ENCODE measurements at places on chromosomes 3 and 15. TPM values are rescaled to one million over a fixed set of nuclear protein-coding genes. Genes with fewer than 3 reads are reported as not detected.
A peak's percentile ranks its signal among the peaks of the same experiment; 100 is the strongest.

Gene UBAP1L
- 3.7 TPM for total RNA-seq

GRCh38 chr3:123571264-123571972 is 13.4 kb downstream of the HACD2 start:
- H3K4me1 ChIP-seq, result no peaks in the 10 kb centered on the region
- no peaks in the 10 kb centered on the region for H3K27me3 ChIP-seq
- no peak overlapping the region for H3K4me3 ChIP-seq
- DNase-seq, result no peak

Gene RPL39L
- total RNA-seq, result 2.6 TPM

- no peak for DNase-seq
- H3K27ac ChIP-seq, result no peak overlapping the region
- H3K4me3 ChIP-seq, result no peak overlapping the region
- H3K27me3 ChIP-seq, result no peaks in the 10 kb centered on the region
- no peaks in the 10 kb centered on the region for H3K4me1 ChIP-seq
- H3K36me3 ChIP-seq, result no peaks in the 10 kb centered on the region
Observed at GRCh38 chr3:178987745-178988144, 83.9 kb downstream of the ZMAT3 start.

DNA sequence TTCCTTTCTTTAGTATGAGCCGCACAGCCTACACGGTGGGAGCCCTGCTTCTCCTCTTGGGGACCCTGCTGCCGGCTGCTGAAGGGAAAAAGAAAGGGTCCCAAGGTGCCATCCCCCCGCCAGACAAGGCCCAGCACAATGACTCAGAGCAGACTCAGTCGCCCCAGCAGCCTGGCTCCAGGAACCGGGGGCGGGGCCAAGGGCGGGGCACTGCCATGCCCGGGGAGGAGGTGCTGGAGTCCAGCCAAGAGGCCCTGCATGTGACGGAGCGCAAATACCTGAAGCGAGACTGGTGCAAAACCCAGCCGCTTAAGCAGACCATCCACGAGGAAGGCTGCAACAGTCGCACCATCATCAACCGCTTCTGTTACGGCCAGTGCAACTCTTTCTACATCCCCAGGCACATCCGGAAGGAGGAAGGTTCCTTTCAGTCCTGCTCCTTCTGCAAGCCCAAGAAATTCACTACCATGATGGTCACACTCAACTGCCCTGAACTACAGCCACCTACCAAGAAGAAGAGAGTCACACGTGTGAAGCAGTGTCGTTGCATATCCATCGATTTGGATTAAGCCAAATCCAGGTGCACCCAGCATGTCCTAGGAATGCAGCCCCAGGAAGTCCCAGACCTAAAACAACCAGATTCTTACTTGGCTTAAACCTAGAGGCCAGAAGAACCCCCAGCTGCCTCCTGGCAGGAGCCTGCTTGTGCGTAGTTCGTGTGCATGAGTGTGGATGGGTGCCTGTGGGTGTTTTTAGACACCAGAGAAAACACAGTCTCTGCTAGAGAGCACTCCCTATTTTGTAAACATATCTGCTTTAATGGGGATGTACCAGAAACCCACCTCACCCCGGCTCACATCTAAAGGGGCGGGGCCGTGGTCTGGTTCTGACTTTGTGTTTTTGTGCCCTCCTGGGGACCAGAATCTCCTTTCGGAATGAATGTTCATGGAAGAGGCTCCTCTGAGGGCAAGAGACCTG is 13.2 kb downstream of the GREM1 start:
- H3K27me3 ChIP-seq, result no peaks in the 10 kb centered on the region
- peak; percentile 94 for DNase-seq
- no peaks in the 10 kb centered on the region for H3K4me1 ChIP-seq
- no peak overlapping the region for H3K4me3 ChIP-seq

Gene SLC24A5
- total RNA-seq, result not detected

Gene REC114
- not detected for total RNA-seq

Gene ARRDC4
- 23.4 TPM for total RNA-seq

Gene KNL1
- 18.8 TPM for total RNA-seq

DNA sequence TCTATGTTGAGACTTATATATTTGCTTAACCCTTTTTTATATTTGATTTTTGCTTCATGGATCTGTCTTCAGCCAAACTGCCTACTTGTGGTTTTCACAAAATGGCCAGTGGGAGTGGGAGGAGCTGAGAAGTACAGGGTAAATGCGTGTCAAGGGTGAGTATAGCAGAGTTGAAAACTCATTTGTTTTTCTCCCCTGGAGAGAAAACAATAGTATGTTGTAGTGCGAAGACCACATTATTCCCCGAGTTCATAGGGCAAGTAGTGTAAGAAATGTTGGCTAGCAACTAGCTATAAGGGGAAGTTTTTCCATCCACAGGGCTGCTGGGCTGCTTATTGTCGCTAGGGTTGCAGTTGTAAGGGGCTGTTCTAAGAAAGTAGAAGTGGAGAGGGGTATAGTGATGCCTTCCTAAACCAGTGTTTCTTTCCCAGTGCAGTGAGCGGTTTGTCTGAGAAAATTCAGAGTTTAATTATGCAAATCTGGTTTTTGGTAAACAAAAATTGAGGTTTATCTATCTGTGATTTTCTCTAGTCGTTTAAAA is 153.8 kb upstream of the AZI2 start:
- no peaks in the 10 kb centered on the region for H3K27me3 ChIP-seq
- H3K36me3 ChIP-seq, result no peaks in the 10 kb centered on the region
- no peak overlapping the region for H3K4me3 ChIP-seq
- H3K4me1 ChIP-seq, result no peaks in the 10 kb centered on the region
- no peak for DNase-seq

GRCh38 chr3:10927551-10927950 is 65.0 kb upstream of the SLC6A1 start:
- H3K27me3 ChIP-seq, result no peaks in the 10 kb centered on the region
- H3K36me3 ChIP-seq, result no peaks in the 10 kb centered on the region
- DNase-seq, result no peak
- no peak overlapping the region for H3K4me3 ChIP-seq
- no peak overlapping the region for H3K27ac ChIP-seq

GRCh38 chr15:43249699-43250203 is 17.0 kb downstream of the TGM5 start:
- H3K27me3 ChIP-seq, result no peaks in the 10 kb centered on the region
- H3K36me3 ChIP-seq, result no peaks in the 10 kb centered on the region
- no peak for DNase-seq
- H3K4me1 ChIP-seq, result no peaks in the 10 kb centered on the region
- H3K27ac ChIP-seq, result no peak overlapping the region
- H3K4me3 ChIP-seq, result no peak overlapping the region

GRCh38 chr3:197501879-197502620 is 53.7 kb downstream of the BDH1 start:
- H3K4me1 ChIP-seq, result peaks cover 3% of the 10 kb centered on the region
- H3K4me3 ChIP-seq, result no peak overlapping the region
- H3K27ac ChIP-seq, result peak overlapping the region; percentile 75
- DNase-seq, result peak; percentile 89
- no peaks in the 10 kb centered on the region for H3K27me3 ChIP-seq
- H3K36me3 ChIP-seq, result no peaks in the 10 kb centered on the region

Gene ZNF662
- total RNA-seq, result 5.5 TPM

DNA sequence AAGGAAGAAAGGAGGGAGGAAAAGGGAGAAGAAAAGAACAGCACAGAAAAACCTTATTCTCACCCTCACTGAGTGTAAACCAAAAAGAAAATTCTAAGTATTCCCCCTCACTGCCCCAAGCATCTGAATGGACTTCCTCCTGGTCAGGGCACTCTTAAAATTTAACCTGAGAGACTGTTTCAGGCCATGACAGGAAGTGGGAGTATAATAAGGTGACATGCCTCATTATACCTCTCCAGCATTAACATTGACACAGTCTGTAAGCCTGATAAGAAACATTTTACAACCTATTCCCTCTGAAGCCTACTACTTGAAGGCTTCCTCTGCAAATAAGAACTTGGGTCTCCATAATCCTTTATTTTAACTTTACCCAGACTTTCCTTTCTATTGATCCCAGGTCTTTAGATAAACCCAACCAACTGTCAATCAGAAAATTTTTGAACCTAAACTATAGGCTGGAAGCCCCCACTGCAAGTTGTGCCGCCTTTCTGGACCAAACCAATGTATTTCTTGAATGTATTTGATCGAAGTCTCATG is 41.7 kb downstream of the SLCO2A1 start:
- no peak overlapping the region for H3K27ac ChIP-seq
- H3K27me3 ChIP-seq, result no peaks in the 10 kb centered on the region
- no peaks in the 10 kb centered on the region for H3K36me3 ChIP-seq
- no peak for DNase-seq
- no peaks in the 10 kb centered on the region for H3K4me1 ChIP-seq

DNA sequence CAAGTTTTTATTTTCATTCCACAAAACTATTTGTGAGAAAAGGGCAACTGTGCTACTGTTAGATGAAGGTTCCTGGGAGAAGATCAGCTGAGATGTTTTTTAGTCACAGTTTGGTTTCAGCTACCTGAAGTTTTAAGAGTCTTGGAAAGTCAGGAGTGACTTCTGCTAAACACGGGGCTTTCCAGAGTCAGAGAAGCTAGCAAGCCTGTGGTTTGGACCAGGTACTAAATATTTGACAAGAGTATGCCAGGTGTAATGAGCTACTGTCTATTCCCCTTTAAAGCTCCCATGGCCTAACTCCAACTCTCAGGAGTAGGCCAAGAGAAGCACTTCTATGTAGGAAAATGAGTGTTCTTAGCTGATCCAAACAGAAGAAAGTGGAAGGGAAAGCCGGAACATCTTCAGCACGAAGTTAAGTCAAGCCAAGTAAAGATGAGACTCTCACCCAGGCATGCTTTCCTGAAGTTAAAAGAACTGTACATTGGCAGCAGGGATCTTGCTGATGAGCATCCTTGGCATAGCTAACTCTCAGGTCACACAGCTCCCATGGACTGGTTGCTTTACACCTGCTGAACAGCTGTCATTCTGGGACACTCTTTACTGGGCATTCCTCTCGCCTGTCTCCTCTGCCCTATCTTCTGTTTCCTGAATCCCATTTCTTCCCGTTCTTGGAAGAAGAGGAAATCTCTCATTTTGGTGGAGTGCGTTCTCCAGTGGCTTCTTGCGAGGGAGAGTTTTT is 22.5 kb downstream of the TM4SF18 start:
- no peaks in the 10 kb centered on the region for H3K4me1 ChIP-seq
- H3K27ac ChIP-seq, result no peak overlapping the region
- no peaks in the 10 kb centered on the region for H3K27me3 ChIP-seq
- no peak for DNase-seq
- H3K4me3 ChIP-seq, result no peak overlapping the region
- H3K36me3 ChIP-seq, result no peaks in the 10 kb centered on the region

GRCh38 chr3:100982710-100983109 is 10.5 kb downstream of the ABI3BP start:
- H3K27me3 ChIP-seq, result no peaks in the 10 kb centered on the region
- H3K4me1 ChIP-seq, result no peaks in the 10 kb centered on the region
- peak overlapping the region; percentile 13 for H3K27ac ChIP-seq
- no peak overlapping the region for H3K4me3 ChIP-seq
- no peaks in the 10 kb centered on the region for H3K36me3 ChIP-seq

DNA sequence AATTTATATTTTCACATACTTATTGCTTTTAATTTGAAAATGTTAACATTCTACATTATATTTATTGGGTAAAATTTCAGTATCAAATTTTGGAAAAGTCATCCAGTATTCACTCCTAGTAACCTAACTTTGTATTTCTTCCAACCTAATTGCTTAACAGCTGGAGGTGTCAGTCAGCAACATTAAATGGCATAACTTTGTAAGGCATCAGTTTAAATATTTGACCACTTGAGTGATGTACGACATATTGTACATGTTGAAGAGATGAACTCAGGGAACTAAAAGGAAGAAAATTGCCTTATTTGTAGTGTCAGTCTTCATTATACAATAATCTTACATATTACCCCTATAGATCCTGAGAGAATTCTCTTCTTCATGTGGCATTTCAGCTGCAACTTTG is 326.8 kb downstream of the NAALADL2 start:
- H3K27me3 ChIP-seq, result no peaks in the 10 kb centered on the region
- DNase-seq, result no peak
- H3K4me1 ChIP-seq, result no peaks in the 10 kb centered on the region

GRCh38 chr15:73607843-73608242 is 25.3 kb downstream of the NPTN start:
- no peak overlapping the region for H3K4me3 ChIP-seq
- DNase-seq, result no peak
- no peaks in the 10 kb centered on the region for H3K4me1 ChIP-seq

GRCh38 chr3:73783811-73784210 is 159.1 kb upstream of the PDZRN3 start:
- H3K4me1 ChIP-seq, result no peaks in the 10 kb centered on the region
- no peaks in the 10 kb centered on the region for H3K36me3 ChIP-seq

GRCh38 chr15:67166280-67167009 is 88.0 kb downstream of the AAGAB start:
- no peak overlapping the region for H3K4me3 ChIP-seq
- H3K36me3 ChIP-seq, result no peaks in the 10 kb centered on the region
- no peak overlapping the region for H3K27ac ChIP-seq
- no peaks in the 10 kb centered on the region for H3K27me3 ChIP-seq

GRCh38 chr15:101119181-101119580 is 132.7 kb downstream of the CHSY1 start:
- no peaks in the 10 kb centered on the region for H3K36me3 ChIP-seq
- H3K27ac ChIP-seq, result no peak overlapping the region
- H3K4me1 ChIP-seq, result peaks cover 7% of the 10 kb centered on the region

Gene OSBPL10
- total RNA-seq, result 34.4 TPM

DNA sequence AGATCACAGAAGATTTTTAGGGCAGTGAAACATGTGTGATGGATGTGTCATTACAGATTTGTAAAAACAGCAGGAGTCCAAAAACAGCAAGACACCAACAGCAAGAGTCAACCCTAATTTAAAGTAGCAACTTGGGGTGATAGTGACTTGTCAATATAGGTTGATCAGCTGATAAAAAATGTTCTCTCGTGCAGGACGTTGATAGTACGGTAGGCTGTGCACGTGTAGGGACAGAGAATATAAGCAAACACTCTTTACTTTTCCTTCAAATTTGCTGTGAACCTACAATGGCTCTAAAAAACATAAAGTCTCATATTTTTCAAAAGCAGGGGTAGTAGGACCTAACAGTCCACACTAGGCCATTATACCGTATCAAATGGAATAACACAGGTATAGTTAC is 120.8 kb downstream of the STAG1 start:
- H3K4me1 ChIP-seq, result no peaks in the 10 kb centered on the region
- H3K4me3 ChIP-seq, result no peak overlapping the region
- no peaks in the 10 kb centered on the region for H3K36me3 ChIP-seq
- no peak overlapping the region for H3K27ac ChIP-seq
- no peak for DNase-seq
- no peaks in the 10 kb centered on the region for H3K27me3 ChIP-seq

Gene CPNE4
- 0.16 TPM for total RNA-seq

Gene BLM
- total RNA-seq, result 16.7 TPM
